ENCODE measurements at places on chromosomes 7 and 10. TPM values are rescaled to one million over a fixed set of nuclear protein-coding genes. Genes with fewer than 3 reads are reported as not detected.

DNA sequence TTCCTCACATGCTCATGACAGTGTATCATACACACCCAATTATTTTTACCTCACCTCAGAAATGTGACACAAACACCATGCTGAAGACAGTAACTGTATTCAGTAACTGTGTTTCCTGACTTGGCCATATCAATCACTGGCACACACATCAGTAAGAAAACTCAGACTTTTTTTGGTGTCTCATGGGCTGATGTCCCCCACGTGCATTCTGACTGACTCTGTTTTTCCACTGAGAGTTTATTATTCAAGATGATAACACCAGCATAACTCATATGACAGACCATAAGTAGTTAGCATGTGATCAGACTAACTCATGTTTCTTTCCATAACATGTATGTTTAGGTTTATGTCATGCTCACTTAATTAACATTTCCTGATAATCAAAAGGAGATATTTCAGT, 124.8 kb downstream of the CD36 start:
- no peaks in the 10 kb centered on the region for H3K36me3 ChIP-seq
- no peak for DNase-seq
- H3K4me1 ChIP-seq = no peaks in the 10 kb centered on the region
- no peaks in the 10 kb centered on the region for H3K27me3 ChIP-seq
- H3K4me3 ChIP-seq = no peak overlapping the region
- H3K27ac ChIP-seq = no peak overlapping the region

The HSPA12A gene
- 4.0 TPM for total RNA-seq

The PAPSS2 gene
- not detected for total RNA-seq

The ANTXRL gene
- not detected for total RNA-seq

GRCh38 chr10:36424502-36424901, 700.9 kb upstream of the ANKRD30A start:
- no peak overlapping the region for H3K4me3 ChIP-seq
- no peaks in the 10 kb centered on the region for H3K4me1 ChIP-seq
- no peaks in the 10 kb centered on the region for H3K27me3 ChIP-seq

DNA sequence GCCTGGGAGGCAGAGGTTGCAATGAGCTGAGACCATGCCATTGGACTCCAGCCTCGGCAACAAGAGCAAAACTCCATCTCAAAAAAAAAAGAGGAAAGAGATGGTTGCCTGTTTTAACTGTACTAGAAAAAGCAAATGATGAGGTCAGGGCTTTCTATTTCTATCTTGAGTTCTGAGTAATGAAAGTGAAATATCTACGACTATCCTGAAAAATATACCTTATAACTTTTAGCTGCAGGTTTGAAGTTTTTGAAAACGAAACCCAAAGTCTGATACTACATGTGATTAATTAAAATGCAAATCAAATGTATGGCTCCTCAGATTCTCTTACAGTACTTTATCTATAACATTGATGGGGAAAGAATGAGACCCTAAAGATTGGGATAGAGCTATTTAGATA, 636.2 kb upstream of the LRRN3 start:
- no peaks in the 10 kb centered on the region for H3K36me3 ChIP-seq
- no peak for DNase-seq
- H3K27ac ChIP-seq = no peak overlapping the region
- no peaks in the 10 kb centered on the region for H3K4me1 ChIP-seq

GRCh38 chr10:45471531-45472310, 97.7 kb downstream of the ALOX5 start:
- peaks cover 31% of the 10 kb centered on the region for H3K36me3 ChIP-seq
- no peak overlapping the region for H3K4me3 ChIP-seq
- peaks cover 41% of the 10 kb centered on the region for H3K4me1 ChIP-seq
- peak overlapping the region; percentile 33 for H3K27ac ChIP-seq

DNA sequence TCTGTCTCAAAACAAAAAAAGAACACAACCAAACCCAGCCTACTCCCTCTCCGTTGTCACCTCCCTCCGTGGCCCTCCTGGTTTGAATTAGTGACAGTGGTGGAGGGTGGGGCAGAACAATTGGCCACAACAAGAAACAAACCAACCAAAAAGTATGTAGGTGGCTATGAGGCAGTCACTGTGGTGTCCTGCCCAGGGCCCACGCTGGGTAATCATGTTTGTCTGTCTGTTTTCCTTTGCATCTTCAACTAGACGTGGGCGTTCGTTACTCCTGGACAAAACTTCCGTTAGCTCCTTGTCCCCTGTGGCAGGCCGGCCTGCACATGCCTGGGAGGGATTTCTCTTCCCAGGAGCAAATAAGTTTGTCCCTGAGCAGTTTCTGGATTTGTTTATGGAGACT, 78.4 kb downstream of the XRCC2 start:
- no peak for DNase-seq
- H3K27me3 ChIP-seq = peaks cover 2% of the 10 kb centered on the region
- H3K27ac ChIP-seq = no peak overlapping the region
- no peaks in the 10 kb centered on the region for H3K36me3 ChIP-seq
- H3K4me1 ChIP-seq = no peaks in the 10 kb centered on the region
- no peak overlapping the region for H3K4me3 ChIP-seq

The FAM25C gene
- total RNA-seq = not detected

GRCh38 chr7:37532636-37533035, 84.0 kb upstream of the ELMO1 start:
- H3K36me3 ChIP-seq = no peaks in the 10 kb centered on the region
- no peak for DNase-seq
- no peak overlapping the region for H3K27ac ChIP-seq
- H3K27me3 ChIP-seq = peaks cover 9% of the 10 kb centered on the region
- no peak overlapping the region for H3K4me3 ChIP-seq

The NEUROD6 gene
- not detected for total RNA-seq

DNA sequence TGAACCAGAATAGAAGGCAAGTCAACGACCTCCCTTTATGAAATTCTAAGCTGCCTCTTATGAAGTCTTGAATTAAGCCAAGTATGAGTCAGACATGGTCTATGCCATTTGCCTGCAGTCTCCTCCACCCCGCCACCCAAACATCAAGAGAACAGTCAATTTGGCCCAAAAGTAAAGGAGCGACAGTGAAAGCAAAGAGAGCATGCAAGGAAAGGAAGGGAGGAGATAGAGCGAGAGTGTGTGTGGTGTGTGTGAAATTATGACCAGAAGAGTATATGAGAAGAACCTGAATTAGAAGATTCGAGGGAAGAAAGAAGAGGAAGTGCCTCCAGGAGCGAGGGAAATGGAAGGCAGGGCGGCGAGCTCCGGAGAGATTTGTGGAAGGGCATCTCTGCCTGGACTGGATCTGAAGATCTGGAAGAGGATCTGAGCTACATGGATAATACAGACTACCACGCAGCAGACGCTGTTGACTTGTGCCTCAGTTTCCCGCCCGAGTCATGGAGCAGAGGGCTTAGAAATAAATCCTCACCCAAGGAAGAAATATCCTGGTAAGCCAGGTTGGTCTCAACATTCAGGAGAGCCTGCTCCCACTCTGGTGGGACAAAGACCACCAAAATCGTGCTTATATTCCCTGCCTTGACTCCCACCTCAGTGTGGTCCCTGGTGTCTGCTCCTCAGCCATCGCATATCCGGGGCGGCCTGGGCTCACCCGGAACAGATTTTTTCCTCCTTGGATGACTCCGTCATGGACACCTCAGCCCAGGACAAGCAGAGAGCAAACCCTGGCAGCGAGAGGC, 459 bp downstream of the ZDHHC6 start:
- peak overlapping the region; percentile 89 for H3K4me3 ChIP-seq
- peaks cover 64% of the 10 kb centered on the region for H3K36me3 ChIP-seq
- no peaks in the 10 kb centered on the region for H3K27me3 ChIP-seq

The TDRD1 gene
- 0.33 TPM for total RNA-seq

Data from activated B cell treated with CpG ODN at 0.5 μM for 24 hours (primary cell).